Cortex of kidney (tissue), 1 donor: ENCODE measurements at places on chromosomes 5 and 9.

DNA sequence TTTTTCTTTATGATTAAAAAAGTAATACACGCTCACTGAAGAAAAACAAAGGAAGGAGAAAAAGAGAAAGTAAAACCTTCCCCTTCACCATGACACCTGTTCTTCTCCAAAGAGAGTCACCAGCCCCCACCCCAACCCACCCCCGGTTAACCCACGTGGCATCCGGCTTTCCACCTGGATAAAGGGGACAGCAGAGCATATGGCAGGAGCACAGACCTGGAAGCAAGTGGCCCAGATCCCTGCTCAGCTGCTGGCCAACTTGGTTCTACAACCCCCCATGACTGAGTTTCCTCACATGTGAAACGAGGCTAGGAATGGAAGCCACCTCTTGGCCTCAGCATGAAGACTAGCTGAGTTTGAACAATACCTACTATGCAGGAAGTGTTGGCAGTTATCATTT is 5.1 kb downstream of the CCDC180 start:
- no peak for DNase-seq

DNA sequence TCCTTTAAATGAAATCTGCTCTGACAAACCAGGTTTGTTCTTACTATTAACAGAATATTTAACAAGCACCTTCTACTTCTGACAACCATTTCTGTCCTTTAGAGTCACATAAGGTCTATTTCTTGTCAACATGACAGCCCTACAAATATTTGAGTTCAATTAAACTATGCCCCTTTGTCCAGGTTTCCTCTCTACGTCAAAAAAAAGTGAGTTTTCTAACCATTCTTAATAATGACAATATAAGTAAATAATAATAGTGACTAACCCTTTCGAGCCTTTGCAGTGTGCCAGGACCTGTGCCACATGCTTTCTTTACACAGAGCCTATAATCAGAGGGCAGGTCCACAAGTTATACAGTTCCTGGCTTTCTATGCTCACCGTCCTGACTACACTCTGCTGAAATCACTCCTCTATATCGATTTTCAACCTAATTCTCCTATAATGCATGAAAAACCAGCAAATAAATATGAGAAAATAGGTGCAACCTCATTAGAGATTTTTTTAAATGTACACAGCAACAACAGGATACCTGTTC is 115.0 kb downstream of the CDK5RAP2 start:
- DNase-seq = no peak

- DNase-seq = no peak
Measured at GRCh38 chr9:135805422-135806022, 101.8 kb downstream of the CAMSAP1 start.

DNA sequence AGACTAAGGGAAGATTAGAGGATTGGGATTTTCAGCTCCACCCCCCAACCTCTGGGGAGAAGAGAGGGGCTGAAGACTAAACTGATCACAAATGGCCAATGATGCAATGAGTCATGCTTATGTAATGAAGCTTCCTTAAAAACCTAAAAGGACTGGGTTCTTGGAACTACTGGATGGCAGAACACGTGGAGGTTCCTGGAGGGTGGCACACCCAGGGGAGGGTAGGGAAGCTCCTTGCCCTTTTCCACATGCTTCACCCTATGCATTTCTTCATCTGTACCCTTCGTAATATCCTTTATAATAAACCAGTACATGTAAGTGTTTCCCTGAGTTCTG is 48.6 kb downstream of the ARHGEF28 start:
- no peak for DNase-seq

DNA sequence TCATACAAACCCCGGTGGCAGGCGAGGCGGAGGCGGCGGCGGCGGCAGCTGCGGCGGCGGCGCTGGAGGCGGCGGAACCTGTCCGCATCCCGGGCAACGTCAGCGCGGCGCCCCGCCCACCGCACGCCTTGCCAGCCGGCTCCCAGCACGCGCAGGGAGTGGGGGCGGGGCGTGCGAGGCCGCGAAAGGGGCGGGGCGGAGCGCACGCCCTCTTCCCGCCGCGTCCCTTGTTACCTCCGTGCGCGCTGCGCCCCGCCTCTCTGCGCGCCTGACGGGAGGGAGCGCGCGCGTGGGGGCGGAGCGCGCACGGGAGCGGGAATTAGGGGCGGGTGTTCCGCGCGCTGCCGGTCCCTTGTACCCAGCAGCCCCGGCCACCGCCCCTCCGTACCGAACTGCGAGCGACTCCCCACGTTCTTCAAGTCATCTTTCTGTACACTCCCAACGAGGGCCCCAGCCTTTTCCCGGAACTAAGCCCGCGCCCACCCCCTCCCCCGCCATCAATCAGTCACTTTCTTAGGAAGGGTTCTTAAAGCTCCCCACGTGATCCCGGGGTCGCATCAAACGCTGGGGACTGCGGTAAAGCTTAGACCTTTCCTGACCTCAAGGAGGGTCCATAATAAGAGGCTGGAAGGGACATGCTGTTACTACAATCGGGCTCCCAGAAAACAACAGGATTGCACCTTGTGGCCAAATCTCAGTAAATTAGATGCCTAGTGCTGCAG is at the start of gene AGTPBP1:
TSS of gene AGTPBP1 (minus strand) at position 80 of the 722 bp plus-strand sequence. CDS start 29,421 bp downstream, outside the sequence.
- peak; percentile 61 for DNase-seq

DNA sequence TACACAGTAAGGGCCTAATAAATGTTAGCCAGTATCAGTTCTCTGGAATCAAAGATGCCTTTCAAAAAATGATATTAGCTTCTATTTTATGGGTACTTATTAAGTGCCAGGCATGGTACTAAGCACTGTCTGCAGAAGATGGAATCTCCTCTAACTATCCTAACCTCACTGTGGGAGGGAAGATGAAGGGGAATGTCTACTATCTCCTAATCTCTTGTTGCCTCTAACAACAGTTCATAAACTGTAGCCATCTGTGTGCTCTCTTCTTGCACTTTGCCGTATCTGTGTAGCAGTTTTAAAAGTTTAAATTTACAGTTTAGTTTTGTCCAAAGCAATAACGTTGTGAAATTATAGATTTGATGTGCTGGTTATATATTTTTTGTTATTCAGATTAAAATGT is 99.6 kb upstream of the CCDC112 start:
- no peak for DNase-seq

DNA sequence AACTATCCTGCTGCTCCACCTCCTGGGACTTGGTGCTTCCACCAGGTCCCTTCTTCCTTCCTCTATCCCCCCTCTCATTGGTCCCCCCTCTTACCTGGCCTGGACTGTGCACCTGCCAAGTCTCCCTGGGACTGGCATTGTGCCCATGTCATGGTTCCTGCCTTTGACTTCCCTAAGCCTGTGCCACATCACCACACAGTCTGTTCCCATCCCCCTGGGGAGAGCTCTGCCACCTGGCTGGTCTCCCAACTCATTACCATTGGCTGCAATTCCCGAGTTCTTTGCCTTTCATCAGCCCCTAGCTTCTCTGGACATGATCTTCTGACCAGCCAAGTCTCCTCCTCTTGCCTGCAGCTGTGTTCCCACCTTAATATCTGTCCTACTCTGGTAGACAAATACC is 180.3 kb downstream of the SREK1 start:
- DNase-seq = no peak

DNA sequence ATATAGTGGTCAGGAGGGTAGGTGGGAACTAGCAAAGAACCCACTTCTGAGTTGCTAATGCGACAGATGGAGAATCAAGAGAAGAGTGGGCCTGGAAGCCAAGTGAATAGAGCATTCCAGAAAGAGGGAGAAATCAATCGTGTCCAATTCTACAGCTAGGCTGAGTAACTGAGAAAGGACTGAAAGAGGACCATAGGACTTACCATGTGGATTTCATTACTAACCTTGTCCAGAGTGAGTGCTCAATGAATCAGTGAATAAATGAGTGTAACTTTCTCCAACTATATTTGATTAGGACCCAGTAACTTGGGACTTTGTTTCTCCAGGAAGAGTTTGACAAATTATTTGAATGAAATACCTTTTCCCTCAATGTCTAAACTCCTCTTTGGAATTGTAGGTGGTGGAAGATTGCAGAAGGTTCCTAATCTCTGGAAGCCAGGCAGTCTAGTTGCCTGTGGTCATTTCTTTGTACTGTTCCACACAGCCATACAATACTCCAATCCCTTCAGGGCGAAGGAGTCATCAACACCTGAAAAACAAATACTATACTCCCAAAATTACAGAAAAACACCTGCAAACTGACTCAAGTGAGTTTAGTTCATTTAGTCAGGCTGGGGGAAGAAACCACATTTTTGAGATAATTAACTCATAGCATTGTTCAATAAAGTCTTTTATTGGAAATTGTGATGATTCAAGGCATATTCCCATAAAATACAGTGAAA is 2.6 kb upstream of the F2RL1 start:
- no peak for DNase-seq

DNA sequence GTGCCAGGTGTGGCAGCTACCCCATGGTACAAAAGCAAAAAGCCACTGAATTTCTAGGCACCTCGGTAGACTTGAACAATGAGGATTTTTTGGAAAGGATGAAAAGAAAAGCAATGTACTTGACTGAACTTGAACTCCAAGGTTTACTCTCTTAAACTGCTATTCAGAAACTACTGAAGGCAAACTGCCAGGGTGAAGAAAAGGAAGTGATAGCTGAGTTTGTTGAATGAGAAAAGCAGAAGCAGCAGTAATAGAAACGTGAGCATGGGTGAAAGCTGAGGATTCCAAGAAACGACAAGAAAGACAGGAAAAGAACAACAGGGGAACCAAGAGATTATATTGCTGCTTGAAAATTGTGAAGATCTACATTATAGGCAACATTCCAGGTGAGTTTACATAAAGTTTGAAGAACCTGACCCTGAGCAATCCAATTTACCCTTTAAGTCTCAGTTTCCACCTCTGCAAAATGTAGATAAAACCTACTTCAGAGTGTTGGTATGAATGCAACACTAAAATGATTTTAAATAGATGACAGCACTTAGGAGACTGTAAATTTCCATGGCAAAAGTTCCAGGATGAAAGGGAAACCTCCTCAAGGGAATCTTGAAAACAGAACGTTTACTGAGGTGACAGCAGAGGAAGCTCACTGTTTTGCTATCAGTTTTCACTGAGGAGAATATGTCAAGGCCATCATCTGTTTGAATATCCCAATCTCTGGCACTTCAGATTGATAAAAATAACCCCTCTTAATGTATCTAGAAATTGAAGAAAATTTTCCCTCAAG is 245.8 kb downstream of the SPATA31D1 start:
- no peak for DNase-seq

DNA sequence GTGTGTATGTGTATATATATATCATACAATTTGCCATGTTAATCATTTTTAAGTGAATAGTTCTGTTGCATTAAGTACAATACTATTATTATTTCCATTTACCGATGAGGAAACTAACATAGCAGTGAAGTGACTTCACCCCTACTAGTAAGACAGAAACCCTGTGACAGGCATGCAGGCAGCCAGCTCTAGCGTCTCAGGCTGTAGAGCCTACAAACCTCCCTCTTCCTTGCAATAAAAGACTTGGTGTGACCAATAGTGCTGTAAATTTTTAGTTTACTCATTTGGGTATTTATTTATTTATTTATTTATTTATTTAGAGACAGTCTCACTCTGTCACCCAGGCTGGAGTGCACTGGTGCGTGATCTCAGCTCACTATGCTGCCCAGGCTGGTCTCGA is 24.7 kb downstream of the FNBP1 start:
- no peak for DNase-seq

GRCh38 chr9:35277628-35278359 is 116.0 kb downstream of the UNC13B start:
- DNase-seq = no peak

GRCh38 chr5:78504704-78505677 is 143.6 kb downstream of the LHFPL2 start:
- DNase-seq = no peak

DNA sequence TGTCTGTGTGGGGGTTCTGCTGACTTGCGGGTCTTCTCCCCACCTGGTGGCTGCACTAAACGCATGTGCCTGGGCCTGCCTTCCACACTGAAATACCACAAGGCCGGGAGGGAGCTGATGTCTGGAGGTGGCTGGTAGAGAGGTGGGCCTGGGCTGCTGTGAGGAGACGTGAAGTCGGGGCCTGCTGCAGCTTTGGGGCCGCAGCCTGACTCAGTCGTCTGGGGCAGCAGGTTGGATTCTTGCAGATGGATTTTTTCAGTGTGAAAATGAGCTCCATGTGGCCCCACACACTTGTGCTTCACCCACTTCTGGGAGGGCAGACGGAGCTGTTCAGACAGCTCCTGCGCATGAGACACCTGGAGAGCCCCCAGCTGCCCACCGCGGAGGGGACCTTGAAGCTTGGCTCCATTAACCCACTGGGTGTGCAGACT is 29.3 kb downstream of the COL5A1 start:
- no peak for DNase-seq

- no peak for DNase-seq
Measured at GRCh38 chr5:151924564-151925301, at the start of gene GLRA1. GLRA1 (minus strand) TSS chr5:151924851; CDS start chr5:151924549, 302 bp downstream.

GRCh38 chr5:179119415-179120170 is 59.4 kb downstream of the ZNF354C start:
- DNase-seq = no peak

GRCh38 chr9:94693485-94694204 is 32.9 kb upstream of the AOPEP start:
- DNase-seq = no peak
